ENCODE measurements at places on chromosomes 4 and X. TPM values are rescaled to one million over a fixed set of nuclear protein-coding genes. Genes with fewer than 3 reads are reported as not detected.

Gene YY2
- total RNA-seq: 3.7 TPM

Gene IRS4
- total RNA-seq: 2.2 TPM

Gene RXFP1
- total RNA-seq: not detected

Gene PDLIM5
- 64.6 TPM for total RNA-seq

Gene APOOL
- 18.1 TPM for total RNA-seq

Gene GALNTL6
- total RNA-seq: 2.0 TPM

GRCh38 chrX:119389214-119389613, 9.9 kb upstream of the SLC25A43 start:
- DNase-seq: no peak

- DNase-seq: no peak
Observed at GRCh38 chr4:23015821-23016220, 323.1 kb downstream of the GBA3 start.

GRCh38 chr4:169815606-169816005, 57.9 kb upstream of the HPF1 start:
- DNase-seq: no peak

DNA sequence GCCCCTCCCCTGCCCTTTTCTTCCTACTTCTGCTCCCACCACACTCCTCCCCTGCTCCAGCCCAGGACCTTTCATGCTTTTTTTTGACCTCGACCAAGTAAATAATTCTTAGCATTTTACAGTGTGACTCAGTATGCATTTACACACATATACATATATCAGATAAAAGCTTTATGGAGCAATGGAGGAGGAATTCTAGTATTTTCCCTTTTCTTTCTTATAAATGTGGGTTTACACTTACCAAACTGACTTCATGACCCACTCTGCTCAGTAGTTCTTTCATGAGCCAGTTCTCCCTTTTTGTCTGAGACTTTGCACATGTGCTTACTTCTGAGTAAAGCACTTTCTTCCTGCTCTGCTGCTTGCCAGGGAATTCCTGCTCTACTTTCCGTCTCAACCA, 111.8 kb upstream of the H2AZ1 start:
- no peak for DNase-seq

DNA sequence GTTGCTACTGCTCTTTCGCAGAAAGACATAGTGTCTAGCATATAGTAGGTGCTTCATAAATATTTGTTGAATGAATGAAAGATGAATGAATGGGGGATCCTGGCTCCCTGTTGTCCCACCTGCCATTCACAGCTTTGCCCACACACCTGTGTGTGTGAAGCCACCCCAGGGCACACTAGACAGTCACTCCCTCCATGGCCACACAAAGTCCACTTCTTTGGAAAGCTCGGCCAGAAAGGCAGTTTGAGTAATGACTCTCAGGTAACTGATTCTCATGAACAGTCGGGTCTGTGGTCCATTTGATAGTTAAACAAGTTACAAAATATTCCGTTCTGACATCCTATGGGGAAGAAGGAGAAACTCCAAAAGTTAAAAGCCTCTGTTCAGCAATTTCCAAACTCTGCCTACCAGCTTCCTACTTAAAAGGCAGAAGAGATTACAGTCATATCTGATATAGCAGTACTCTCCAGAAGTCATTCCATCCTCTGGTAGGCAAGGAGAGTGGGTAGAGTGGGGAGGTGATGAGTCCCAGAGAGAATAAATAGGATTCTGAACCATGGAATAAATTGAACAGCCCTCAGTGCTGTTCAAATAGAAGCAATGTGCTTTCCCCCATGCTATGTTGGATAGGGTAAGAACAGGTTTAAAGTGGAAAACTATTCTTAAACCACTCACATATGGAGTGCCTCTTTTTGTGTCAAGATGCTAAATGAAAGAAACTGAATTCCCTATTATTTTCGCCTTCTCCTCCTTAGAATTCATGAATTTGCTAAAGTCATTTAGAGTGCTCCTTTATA, 204.9 kb upstream of the GALNT7 start:
- DNase-seq: no peak

DNA sequence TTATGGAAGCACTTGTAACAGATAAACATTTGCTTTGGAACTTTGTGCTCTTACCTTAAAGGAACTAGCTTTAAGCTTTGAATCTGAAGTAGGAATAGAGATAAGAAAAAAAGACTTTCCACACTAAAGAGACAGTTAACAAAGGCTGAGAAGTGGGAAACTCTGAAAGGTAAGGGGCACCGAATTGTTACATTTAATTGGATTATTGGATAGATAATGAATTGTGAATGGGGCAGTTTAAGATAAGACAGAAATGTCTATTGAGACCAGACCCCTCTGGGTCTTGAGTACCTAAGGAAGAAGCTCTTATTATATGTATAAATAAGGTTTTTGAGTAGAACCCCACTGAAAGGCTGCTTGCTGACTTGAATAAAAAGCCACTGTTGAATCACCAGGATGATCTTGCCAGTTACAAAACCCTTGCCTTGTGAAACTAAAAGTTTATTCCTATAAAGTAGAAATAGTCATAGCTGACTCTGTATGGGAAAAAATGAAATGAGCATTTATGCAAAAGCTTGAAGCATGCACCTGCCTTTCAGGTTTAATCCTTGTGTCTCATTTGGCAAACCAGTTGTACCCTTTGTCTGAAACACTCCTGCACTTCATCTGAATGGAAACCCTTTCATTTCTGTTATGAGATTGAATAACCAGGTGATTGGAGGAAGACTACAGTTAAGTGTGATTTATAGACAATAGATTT, 423.2 kb downstream of the RPA4 start:
- DNase-seq: no peak

GRCh38 chrX:107678957-107679740, 50.8 kb downstream of the PRPS1 start:
- no peak for DNase-seq

DNA sequence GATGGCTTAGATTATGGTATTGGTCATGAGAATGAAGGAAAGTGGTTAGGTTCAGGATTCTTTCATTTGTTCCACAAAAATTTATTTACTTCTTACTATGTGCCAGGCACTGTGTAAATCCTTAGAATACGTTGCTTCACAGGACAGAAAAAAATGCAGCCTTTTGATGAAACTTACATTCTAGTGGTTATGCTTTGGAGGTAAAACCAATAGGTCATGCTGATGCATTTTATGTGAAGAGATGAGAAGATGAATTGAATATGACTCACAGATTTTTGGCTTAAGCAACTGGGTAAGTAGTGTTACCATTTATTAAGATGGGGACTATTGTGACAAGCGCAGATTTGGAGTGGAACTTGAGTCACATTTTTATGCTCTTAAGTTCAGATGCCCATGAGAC, 165.3 kb downstream of the GLRA2 start:
- no peak for DNase-seq

GRCh38 chr4:143406523-143406922, 69.8 kb downstream of the GAB1 start:
- DNase-seq: no peak

- DNase-seq: no peak
Observed at GRCh38 chr4:151192556-151193235, 84.3 kb upstream of the PRSS48 start.

GRCh38 chr4:186557486-186557885, 2.1 kb upstream of the MTNR1A start:
- DNase-seq: no peak

- no peak for DNase-seq
Observed at GRCh38 chr4:152926959-152927358, 9.2 kb upstream of the FHDC1 start.

DNA sequence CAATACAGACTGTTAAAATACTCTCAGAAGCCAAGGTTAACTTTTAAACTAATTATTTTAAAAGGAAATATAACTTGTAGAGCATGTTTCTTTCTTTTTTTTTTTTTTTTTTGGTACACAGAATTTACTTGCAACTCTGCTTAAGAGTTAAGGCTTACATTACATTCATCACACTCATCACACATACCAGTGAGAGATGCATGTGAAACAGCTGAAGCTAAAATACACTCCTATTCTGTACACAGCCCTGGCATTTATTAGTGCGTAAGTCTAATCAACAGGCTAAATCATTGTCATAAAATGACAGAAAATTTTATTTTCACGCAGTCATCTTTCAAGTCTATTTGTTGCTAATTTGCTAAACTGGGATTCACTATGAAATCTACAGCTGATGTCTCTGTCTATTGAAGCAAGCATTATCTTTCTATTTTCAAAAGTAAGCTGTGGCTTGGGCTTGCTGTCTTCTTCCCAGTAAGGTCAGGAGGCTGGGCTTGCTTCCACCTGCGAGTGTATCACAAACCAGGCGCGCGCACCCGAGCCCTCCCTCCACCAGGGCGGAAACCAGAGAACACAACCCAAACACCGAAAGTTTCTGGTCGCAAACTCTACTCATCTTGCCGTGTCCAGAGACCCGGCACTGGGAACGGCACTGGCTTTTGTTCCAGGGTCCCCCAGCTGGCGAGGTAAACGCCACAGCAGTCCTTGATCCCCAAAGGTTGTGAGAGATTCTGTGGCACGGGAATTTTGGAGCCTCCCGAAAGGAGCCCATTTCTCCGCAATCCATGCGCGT, 3.9 kb downstream of the MAML3 start:
- DNase-seq: peak; percentile 49

DNA sequence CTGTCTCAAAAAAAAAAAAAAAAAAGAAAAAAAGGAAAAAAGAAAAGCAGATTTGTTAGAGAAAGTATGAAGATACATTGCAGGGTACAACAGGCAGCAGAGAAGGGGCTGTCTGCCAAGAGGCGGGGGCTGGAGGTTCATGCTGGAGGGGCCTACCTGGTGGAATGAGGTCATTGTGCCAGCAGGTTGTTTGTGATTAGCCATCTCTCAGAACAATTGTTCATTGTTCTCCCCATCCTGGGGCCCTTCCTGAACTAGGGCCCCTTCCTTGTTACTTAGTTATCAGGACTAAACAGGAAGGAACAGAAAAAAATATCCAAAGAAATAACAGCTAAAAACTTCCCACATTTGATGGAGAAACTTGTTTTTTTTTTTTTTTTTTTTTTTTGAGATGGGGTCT, 14.0 kb upstream of the GPKOW start:
- DNase-seq: no peak

DNA sequence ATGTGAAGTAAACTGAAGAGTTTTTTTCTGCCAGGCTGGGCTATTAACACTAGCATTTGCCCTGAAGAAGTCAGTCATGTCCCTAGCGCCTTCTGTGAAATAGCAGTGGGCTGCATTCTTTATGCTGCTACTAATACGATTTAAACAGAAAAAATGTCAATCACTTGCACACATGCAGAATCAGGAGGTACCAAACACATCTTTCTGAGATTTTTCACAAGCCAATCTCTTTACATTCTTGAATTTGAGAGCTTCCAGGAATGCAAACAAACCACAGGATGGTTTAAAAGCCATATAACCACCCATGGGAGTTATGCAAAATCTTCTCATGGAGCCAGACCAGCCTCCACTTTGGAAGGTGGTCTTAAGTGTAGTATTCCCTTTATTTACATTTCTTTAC, 220.1 kb downstream of the IQCM start:
- no peak for DNase-seq

GRCh38 chr4:183988874-183989273, 83.8 kb downstream of the STOX2 start:
- DNase-seq: no peak

DNA sequence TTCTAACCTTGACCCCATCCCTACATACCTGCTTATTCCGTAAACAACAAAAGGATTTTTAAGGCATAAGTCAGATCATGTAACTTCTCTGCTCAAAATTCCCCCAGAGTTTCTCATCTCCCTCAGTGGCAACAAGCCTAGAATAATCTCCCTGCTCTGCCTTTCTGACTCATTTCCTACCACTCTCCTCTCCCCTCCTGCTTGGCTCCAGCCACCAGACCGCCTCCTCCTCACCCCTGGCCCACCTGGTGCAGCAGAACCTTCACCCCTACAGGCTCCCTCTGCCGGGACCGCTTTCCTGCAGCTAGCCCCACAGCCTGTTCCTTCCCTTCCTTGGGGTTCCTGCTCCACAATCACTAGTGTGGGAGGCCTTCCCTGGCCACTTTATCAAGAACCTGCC, 32.1 kb downstream of the TSPAN5 start:
- DNase-seq: no peak

GRCh38 chr4:176034499-176034898, 31.1 kb upstream of the WDR17 start:
- DNase-seq: no peak

- peak; percentile 54 for DNase-seq
Observed at GRCh38 chrX:154368630-154369448, 5.6 kb downstream of the FLNA start.

- DNase-seq: no peak
Observed at GRCh38 chr4:5965225-5965624, 53.0 kb downstream of the C4orf50 start.

Measured in mesothelial cell of epicardium (in vitro differentiated cells).